ENCODE measurements at places on chromosomes 2 and 18. TPM values are rescaled to one million over a fixed set of nuclear protein-coding genes. Genes with fewer than 3 reads are reported as not detected.

MALL gene
- total RNA-seq: 48.7 TPM

TMEM178A gene
- 0.74 TPM for total RNA-seq

SERPINB12 gene
- not detected for total RNA-seq

TRPM8 gene
- not detected for total RNA-seq

All from HFFc6 (cell line).